ENCODE measurements at places on chromosomes 16 and 17.

GRCh38 chr16:52832771-52833170 lies 219.9 kb downstream of the CHD9NB start:
- no peak for DNase-seq

- DNase-seq: no peak
These were observed 16.5 kb downstream of the TENT4B start for GRCh38 chr16:50169555-50170096.

GRCh38 chr16:53456625-53457024 lies 22.4 kb downstream of the RBL2 start:
- DNase-seq: no peak

GRCh38 chr17:75756451-75757085 lies 8.4 kb downstream of the GALK1 start:
- no peak for DNase-seq

GRCh38 chr16:23577493-23577892 lies 18.6 kb downstream of the NDUFAB1 start:
- no peak for DNase-seq

DNA sequence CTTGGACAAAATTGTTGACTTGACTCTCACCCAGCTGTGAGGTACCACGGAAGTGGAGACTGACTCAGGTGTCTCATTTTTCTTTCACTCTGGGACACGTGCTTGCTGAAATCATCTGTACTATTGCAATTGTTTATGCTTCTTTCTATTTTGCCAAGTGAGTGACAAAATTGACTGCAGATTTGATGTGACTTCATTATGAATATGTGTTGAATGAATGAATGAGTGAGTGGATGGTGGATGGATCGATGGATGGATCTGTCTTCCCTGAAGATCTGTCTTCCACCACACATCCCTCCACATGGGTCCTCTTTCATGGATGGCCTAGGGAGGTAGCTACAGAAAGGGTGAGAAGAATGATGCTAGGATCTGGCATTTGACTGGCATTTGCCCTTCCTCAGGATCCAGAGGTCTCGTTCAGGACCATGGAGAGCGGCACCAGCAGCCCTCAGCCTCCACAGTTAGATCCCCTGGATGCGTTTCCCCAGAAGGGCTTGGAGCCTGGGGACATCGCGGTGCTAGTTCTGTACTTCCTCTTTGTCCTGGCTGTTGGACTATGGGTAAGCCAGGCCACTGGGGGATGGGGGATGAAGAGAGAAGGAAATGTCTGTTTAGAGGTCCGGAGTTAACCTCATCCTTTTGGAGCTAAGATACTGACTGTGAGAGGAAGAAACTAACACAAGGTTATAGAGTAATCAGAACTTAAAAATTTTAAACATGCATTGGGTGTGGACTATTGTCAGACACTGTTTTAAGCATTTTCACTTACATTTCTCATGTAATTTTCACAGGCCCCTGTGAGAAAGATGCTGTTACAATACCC lies 12.7 kb downstream of the SLC5A11 start:
- DNase-seq: no peak

GRCh38 chr17:14011740-14012405 lies 57.4 kb upstream of the COX10 start:
- no peak for DNase-seq

DNA sequence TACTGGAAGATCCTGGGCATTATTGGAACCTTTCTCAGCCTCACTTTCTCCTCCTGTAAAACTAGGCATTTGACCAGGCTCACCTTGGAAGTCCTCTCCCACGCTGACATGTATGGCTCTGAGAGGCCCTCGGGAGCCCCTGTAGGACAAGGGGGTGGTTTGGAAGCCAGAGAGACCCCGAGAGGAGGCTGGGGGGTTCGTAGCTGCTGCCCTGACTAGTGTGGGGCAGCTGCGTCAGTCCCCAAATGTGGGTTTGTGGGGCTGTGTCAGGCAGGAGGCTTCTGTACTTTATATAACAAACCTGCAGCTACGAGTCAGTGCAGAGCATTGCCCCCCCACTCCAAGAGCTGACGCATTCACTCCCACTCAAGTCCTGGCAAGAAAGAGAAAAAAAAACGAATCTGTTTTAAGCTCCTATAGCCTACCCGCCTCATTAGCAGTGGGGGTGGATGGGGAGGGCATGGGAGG lies 1.8 kb downstream of the CX3CL1 start:
- DNase-seq: no peak

GRCh38 chr17:37483311-37484039 lies 6.2 kb upstream of the DUSP14 start:
- DNase-seq: no peak

- no peak for DNase-seq
These were observed 419.9 kb downstream of the CDH13 start for GRCh38 chr16:83046664-83047063.

DNA sequence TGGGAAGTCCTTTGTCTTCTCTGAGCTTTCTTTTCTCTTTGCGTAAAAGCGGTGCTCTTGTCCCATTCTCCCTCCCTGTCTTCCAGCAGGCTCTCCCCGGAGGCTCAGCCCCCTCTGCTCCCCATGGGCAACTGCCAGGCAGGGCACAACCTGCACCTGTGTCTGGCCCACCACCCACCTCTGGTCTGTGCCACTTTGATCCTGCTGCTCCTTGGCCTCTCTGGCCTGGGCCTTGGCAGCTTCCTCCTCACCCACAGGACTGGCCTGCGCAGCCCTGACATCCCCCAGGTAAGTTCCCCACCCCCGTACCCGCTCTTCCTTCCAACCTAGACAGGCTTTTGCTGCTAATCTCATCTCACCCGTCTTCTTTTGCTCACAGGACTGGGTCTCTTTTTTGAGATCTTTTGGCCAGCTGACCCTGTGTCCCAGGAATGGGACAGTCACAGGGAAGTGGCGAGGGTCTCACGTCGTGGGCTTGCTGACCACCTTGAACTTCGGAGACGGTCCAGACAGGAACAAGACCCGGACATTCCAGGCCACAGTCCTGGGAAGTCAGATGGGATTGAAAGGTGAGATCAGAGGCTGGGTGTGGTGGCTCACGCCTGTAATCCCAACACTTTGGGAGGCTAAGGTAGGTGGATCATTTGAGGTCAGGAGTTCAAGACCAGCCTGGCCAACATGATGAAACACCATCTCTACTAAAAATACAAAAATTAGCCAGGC lies 1.3 kb downstream of the TMEM219 start:
- no peak for DNase-seq

GRCh38 chr16:89749637-89750036 lies 28.3 kb downstream of the ZNF276 start:
- DNase-seq: no peak

DNA sequence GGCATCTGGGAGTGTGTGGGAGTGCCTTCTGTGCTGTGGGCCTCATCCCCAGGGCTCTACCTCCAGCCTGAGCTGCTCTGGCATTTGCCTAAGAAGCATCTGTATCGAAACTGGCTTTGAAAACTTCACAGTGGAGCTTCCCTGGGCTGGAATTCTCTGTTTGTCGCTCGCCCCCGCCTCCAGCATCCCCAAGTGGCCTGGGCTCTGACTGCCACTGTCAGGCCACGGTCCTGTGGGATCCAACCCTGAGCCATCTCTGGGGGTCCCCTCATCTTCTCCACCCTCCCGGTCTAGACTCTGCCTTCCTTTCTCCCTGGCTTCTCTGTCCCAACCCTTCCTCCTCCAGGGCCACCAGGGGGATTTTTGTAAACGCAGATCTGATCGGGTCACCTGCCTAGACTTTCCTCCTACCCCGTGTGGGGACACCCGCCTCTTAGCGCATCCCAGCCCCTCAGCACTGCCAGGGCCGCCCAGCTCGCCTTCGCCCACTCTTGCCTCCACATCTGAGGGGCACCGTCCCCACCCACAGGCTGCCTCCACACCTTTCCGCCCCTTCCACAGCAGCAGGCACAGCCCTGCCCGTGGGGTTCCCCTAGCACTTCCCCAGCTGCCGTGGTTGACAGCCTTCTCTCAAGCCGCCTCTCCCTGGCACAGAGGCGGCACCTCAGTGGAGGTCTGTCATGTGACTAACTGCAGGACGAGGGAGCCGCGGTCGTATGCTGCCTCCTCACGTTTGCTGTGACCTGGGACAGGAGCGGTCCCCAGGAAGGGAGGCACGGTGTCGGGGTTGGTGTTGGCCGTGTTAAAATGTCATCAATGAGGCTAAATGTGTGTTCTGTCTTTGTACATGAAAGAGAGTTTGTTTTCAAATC lies 12.0 kb downstream of the TBC1D24 start:
- peak; percentile 83 for DNase-seq

- DNase-seq: no peak
These were observed 349.6 kb downstream of the HAPSTR1 start for GRCh38 chr16:9441012-9441411.

- peak; percentile 46 for DNase-seq
These were observed 773 bp downstream of the BLTP2 start for GRCh38 chr17:28643983-28644786.

DNA sequence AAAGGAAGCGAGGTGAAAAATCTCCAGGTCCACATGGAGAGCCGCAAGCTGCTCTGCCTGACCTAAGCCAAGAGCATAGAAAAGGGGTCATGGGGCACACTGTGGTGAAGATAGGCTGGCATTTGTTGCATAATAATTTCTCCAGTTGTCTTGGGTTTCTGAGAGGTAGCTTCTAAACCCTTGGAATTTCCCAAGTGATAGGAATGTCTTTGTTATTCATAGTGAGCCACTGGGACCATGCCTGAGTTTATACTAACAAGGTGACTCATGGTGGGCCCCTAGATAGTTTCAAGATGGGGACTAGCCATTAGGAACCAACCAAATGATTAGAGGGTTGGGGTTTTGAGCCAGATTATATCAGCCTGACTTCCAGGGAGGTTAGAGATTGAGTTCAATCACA lies 25.6 kb downstream of the SOST start:
- no peak for DNase-seq

DNA sequence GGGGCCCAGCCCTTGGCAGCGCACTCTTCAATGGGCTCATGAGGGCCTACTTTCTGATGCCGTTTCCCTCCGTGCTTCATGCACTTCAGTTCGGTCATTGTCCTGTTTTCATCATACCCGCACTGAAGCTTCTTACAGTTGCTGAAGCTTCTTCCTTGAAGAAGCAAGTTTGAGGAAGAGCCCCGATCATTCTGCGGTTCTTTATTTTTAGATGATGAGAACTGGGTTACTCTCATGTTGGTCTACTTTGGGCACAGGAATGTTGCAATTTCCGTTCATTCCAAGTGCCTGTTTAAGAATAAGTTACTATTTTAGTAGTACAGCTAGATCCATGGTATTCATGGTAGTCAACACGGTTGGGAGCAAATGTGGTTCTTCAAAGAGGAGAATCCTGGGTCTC lies 587.7 kb upstream of the HSBP1 start:
- DNase-seq: no peak

DNA sequence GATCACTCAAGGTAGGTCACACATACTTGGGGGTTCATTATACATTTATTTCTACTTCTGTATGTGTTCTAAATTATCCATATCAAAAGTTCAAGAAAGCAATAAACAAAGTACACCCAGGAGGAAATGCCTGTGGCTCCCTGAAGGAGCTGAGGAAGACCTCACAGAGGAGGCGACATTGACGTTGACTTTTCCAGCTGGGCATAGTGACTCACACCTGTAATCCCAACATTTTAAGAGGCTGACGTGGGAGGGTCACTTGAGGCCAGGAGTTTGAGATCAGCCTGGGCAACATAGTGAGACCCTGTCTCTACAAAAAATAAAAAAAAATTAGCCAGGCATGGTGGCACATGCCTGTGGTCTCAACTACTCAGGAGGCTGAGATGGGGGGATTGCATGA lies 16.3 kb downstream of the ITGAD start:
- DNase-seq: no peak

DNA sequence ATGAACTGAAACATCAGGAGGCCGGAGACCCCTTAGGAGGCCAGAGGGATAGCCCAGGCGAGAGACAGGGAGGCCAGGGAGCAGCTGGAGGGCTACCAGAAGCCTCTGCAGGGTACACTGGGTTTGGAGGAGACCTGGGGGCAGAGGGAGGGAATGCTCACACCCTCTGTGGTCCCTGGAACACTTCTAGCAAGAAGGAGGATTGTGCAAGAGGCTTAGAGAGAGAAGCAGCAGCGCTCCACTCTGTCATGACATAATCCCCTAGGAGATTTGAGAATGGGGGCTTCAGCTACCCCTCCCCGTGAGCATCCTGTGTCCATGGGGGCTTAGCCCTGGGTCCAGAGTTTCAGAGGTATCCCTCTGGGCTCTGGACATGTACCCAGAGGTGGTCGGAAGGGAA lies 15.8 kb downstream of the GPR142 start:
- DNase-seq: no peak

DNA sequence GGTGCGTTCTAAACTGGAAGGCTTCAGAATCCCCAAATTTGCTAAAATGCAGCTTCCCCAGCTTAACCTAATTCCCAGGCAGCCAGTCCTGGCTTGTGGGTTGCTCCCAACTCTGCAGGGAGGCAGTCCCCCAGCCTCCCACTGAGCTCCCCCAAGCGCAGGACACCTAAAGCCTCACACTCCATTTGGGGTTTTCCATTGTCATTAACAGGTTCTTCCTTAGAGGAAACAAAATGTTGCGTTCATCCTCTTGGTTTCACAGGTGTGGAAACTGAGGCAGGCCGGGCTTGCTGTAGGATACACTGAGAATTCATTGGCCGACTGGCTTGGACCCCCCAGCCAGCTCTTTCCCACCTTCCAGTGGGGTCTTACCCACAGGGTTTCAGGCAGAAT lies 2.3 kb upstream of the TAC4 start:
- no peak for DNase-seq

- DNase-seq: no peak
These were observed 19.1 kb upstream of the DOC2B start for GRCh38 chr17:200586-200985.

DNA sequence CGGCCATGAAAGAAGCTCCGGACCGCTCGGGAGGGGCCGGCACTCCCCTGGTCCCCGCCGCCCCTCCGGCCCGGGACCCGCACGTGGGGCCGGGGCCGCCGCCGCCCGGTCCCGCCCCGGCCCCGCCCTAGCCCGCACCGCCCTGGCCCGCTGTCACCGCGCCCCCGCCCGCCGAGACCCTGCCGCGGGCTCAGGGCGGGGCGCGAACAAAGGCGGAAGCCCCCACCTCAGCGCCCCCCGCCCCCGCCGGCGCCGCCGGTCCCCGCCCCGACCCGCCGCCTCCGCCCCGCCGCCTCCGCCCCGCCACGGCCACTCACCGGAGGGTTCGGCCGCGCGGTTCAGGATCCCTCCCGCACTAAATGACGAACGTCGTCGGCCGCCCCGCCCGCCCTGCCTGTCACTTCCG lies at the start of gene ARHGDIA:
ARHGDIA (minus strand) TSS at position 357 of the 406 bp plus-strand sequence. CDS start 1,407 bp downstream, outside the sequence.
- DNase-seq: no peak

- DNase-seq: no peak
These were observed 40.4 kb downstream of the TNRC6A start for GRCh38 chr16:24769806-24770205.

Measured in GM12892 (cell line).